ENCODE measurements at places on chromosomes 4 and X.

DNA sequence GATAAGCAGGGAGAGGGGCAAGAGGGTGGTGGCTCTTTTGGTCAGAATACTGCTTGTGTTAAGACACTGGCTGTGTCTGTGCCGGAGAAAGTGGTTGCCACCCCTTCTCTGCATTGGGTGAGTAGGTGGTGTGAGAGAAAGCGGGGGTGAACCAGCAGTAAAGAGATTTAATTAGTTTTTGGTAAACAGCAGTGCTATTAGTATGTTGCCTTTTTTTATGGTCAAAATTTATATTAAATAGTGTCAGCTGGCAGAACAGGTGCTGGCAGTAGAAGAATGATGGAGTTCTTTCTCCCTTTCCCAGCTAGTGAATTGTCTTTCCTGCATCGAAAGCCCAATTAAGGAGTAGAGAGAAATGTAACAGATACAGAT, 181.6 kb downstream of the LARP7 start:
- no peak for DNase-seq

GRCh38 chrX:133645256-133645655, 230.0 kb upstream of the GPC4 start:
- DNase-seq: no peak

- DNase-seq: no peak
Measured at GRCh38 chrX:86002076-86002896, 45.1 kb downstream of the CHM start.

- no peak for DNase-seq
Measured at GRCh38 chr4:176340871-176341685, 21.3 kb downstream of the SPCS3 start.

DNA sequence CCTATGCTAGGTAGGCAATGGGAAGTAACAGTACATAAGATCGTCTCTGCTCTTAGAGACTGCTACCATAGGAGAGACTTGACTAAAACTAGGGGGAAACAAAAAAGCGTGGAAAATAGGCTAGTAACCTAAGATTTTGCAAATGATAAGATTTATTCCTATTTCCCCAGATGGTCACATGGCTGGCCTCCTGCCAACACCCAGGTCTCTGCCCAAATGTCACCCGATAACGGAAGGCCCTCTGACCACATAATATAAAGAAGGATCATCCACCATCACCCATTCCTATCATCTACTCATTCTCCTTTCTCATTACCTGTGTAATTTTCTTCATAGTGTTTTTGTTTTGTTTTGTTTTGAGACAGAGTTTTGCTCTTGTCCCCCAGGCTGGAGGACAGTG, 4.7 kb downstream of the LAMP2 start:
- no peak for DNase-seq

DNA sequence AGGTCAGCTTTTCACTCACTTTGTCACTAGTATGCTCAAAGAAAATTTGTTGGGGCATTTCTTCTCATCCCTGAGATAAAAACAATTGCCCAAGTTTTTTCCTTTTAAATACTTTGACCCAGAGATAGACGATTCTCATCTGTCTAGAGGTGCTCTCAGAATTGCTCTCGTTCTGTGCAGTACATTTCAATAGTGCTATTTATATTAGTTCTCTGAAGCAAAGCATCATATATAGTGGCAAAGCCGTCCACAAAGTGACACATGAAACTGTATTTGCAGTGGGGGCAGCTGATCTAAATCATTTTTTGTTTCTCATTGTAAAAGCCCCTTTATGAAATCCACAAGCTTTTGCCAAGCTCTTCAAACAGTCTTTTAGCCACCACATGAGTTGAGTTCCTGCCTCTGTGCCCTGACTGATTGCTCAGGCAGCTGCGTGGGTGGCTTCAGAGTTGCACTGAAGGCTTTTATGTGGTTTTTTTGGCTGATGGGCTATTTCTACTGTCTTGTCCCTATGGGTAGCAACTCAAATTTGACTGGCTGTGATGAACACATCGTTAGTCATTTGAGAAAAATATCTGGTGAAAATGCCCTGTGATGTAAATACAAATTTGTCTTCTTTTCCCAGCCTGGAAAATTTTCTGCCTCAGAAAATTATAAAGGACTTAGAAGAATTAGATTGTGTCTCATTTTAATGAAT, 119.1 kb upstream of the OTUD4 start:
- DNase-seq: peak; percentile 50

- no peak for DNase-seq
Measured at GRCh38 chr4:10385994-10386394, 71.2 kb downstream of the ZNF518B start.

DNA sequence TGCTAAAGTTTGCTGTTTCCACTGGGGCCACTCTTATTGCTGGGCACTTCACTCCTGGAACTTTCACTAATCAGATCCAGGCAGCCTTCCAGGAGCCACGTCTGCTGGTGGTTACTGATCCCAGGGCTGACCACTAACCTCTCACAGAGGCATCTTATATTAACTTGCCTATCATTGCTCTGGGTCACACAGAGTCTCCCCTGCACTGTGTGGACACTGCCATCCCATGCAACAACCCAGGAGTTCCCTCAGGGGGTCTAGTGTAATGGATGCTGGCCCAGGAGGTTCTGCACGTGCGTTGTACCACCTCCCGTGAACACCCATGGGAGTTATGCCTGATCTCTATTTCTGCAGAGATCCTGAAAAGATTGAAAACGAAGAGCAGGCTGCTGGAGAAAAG, 41.8 kb upstream of the IQSEC2 start:
- DNase-seq: no peak

GRCh38 chr4:61319156-61319555, 119.0 kb downstream of the ADGRL3 start:
- no peak for DNase-seq

- no peak for DNase-seq
Measured at GRCh38 chr4:166144607-166145006, 271.6 kb downstream of the TLL1 start.

DNA sequence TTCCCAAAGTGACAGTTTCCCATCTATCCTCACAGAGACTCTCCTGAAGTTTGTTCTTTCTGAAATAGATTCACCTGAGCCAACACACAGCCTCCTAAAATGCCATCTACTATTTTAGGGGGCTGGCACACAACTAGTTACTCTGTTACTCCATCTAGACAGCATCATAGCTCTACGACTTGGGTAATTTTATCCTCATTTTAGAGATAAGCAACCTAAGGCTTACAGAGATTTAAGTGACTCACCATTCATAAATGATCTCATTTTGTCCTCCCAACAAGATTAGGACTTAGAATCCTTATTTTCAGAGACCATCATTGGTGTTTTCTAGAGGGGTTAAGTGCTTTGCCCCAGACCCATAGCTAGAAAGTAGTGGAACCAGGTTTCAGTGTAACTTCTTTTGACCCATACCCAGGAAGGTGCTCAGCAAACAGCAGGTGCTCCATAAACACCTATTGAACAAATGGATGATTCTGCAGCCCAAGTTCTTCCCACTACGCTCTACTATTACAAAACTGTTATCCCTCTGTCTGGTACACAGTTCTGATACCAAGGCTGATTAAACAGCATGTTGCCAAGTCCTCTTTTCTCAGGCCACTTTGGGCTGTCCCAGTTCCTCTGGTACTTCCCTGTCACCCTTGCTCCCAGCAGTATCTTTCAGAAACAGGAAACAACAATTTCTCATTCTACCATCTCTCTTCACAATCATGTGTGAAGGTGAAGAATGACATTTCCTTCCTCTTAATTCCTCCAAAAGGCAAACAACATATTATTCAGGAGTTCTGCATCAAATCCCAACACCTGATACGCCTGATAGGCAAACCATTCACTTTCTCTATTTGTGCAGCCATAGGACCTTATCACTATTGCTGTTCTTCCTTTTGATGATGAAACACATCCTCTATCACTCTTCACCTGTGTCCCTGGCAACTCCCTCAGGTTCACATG, 304.7 kb upstream of the TAPT1 start:
- DNase-seq: no peak

- no peak for DNase-seq
Measured at GRCh38 chr4:23213198-23213597, 520.5 kb downstream of the GBA3 start.

DNA sequence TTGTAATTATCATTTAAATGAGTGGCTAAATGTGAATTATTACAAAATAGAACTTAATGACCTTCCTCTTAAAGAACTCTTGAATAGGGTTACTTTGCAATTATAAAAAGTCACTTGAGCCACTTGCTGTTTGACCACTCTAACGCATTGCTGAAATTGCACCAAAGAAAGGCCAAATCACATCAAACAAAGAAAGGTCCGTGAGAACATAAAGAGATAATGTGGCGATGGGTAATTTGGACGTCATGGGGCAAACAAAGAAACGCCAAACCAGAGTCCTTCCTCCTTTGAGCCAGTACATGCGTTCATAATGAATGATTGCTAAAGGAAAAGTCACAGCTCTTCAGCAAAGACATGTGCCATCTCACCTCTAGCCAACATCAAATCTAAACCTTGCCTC, 229.8 kb upstream of the STS start:
- no peak for DNase-seq

DNA sequence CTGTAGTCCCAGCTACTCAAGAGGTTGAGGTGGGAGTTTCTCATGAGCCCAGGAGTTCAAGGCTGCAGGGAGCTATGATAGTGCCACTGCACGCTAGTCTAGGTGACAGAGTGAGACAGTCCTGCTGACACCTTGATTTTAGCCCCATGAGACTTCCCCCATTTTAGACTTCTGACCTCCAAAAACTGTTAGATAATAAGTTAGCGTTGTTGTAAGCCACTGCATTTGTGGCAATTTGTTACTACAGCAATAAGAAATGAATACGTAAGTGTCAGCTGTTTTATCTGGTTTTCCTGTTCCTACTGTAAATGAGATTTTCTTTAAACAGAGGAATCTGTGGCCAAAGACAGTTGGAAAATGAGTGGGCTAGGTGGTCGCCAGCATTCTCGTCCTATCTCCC, 83.9 kb downstream of the ARHGAP10 start:
- no peak for DNase-seq

DNA sequence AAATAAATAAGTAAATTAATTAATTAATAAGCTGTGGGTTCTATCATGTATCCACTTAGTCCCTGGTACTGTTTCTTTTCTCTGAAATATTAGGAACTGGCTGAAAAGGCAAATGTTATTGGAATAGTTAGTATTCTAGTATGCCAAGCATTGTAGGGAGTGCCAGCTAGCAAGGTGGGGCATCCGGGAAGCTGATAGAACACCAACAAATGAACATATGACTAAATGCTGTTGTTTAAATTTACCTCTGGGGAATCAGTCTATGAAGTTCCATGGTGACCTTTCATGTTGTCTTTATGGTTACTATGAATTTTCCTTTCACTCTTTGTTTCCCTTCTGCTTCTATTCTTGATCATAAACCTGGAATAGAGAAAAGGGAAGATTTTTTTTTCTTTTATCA, 32.7 kb downstream of the NUDT6 start:
- DNase-seq: no peak

GRCh38 chr4:145075742-145076468, 22.1 kb downstream of the ANAPC10 start:
- DNase-seq: no peak

DNA sequence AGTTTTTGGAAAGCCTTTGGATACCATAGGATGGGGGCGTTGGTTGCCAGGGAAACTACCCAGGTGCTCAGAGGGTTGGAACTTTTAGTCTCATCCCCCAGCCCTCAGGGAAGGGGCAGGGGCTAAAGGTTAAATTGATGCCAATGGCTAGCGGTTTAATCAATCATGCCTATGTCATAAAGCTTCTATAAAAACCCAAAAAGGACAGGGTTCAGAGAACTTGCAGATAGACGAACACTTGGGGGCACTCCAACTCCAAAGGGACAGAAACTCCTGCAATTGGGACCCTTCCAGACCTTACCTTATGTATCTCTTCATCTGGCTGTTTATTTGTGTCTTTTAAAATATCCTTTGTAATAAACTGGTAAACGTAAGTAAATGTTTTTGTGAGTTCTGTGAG, 30.0 kb upstream of the GPR173 start:
- no peak for DNase-seq

DNA sequence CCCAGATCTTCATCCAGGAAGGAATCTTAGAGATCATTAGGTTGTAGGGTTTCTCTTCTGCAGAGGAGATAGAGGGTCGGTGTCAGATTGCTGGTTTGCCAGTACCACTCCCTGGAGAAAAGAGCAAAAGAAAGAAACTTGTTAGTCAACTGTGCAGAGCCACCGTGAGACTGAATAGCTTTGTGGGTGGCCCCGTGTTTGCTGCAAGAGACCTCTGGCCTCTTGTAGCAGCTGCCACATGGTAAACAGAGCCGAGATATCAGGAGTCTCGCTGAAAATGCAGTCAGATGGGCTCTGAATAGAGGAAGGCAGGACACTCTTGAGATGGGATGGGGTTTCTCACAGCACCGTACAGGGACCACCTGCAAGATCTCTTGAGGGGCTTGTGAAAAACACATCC, 149.7 kb downstream of the PTTG2 start:
- DNase-seq: no peak

DNA sequence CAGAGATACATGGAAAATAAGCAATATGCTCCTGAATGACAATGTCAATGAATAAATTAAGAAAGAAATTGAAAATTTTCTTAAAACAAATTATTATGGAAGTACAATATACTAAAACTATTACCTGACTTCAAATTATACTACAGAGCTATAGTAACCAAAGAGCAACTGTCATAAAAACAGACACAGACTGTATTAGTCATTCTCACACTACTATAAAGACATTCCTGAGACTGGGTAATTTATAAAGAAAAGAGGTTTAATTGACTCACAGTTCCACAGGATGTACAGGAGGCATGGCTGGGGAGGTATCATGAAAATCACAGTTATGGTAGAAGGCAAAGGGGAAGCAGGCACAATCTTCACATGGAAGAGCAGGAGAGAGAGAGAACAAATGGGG, 60.0 kb upstream of the CYSLTR1 start:
- no peak for DNase-seq

- DNase-seq: no peak
Measured at GRCh38 chr4:70607334-70607853, 15.3 kb downstream of the AMBN start.

GRCh38 chr4:128924951-128925350, 115.5 kb downstream of the JADE1 start:
- no peak for DNase-seq

GRCh38 chr4:139556724-139557555, 921 bp upstream of the SETD7 start:
- peak; percentile 39 for DNase-seq

DNA sequence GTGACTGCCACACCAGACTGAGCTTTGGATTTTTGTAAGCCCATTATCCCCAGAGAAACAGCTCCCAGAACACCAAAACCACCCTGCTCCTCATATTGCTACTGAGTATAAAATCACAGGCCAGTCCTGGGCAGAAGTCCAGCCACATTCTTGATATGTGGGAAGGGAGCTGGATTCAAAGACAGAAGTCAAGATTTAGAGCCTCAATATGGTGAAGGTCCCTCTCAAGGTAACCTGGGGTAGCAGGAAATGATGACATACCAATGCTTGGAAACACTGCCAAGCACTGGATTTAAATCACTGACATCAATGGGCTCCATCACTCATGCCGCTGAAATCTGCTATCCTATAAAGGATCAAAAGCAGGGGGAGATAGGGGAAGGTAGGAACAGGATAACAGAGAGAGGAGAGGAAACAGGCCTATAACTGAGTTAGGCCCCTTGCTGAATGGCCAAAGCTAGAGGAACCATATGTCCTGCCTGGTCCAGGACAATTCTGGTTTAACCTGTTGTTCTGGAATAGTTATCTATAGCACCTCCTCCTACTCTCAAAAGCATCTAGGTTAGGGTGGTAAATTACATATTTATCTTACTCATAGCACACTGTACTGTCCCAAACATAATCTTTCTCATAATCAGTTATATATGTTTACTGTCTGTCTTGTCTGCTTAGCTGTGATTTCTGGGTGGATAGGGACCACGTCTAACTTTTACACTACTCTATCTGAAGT, 83.7 kb upstream of the NHS start:
- DNase-seq: no peak

GRCh38 chr4:183014361-183015084, 84.5 kb upstream of the WWC2 start:
- no peak for DNase-seq

Data from stimulated activated CD4-positive, alpha-beta T cell treated with anti-CD3 and anti-CD28 coated beads, Interleukin-1b, Interleukin-23, amount 100 ng/mL, for 24 hours (primary cell).